Stimulated activated memory B cell treated with anti-CD40 and anti-IgM and Interleukin-4, amounts not matched to agents 10 μg/mL and 1 μg/mL and 100 μg/mL, for 72 hours (primary cell): ENCODE measurements at places on chromosomes 11 and 22.

DNA sequence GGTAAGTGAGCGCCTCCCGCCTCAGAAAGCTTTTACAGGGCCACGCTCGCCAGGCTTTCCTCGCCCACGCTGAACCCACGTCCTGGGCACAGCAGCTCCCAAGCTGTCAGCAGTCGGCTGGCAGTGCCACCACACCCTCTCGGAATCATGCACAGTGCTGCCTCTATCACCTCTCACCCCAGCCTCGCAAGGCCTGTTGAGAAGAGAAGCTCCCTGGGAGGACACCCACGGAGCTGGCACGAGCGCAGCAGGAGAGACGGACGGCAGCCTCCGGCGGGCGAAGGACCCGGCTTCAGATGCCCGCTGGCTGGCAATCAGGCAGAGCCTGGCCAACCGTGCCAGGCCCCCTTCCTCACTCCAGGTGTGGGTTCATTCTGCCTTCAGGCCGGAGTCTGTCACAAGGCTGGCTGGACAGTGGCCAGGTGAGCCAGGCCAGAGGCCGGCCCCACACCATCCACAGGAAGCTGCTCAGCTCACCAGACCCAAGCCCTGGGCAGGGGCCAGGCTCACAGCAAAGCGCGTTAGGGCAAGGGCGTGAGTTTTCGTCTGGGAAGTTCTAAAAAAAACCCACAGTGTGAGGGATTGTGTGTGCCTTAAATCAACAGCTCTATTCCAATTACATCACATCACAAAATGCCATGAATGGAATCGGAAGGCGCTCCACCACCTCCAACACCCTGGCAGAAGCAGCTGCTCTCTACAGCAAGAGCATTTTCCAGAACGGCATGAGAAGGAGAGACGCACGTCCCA lies 33.2 kb downstream of the TOLLIP start:
- ATAC-seq = no peak
- H3K36me3 ChIP-seq = peaks cover 45% of the 10 kb centered on the region
- no peaks in the 10 kb centered on the region for H3K4me1 ChIP-seq
- H3K4me3 ChIP-seq = no peak overlapping the region

DNA sequence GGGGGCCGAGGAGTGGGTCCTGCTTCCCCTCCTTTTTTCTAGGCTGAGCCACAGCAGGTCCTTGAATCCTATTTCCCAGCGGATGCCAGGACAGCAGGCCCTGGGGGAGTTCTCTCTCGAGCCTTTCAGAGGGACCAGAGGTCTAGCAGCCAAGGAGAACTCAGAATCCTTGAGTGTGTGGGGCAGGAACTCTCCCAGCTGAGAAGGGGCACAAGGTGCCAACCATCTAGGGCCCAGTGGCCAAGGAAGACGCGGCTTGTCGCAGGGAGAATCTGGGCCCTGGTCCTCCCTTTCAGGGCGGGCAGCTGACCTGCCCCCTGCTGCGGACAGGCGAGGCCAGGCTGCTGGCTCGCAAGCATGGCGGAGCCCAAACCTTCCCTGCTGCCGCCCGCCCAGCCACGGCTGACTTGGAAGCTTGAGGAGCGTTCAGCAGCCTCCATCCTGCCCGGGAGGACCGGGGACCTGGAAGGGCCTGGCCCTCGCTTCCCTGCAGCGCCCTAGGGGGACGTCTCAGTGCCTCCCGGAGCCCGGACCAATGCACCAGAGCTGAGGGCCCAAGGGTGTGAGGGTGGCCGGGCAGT lies 972 bp upstream of the TSSC4 start:
- H3K4me1 ChIP-seq = peaks cover 32% of the 10 kb centered on the region
- H3K27me3 ChIP-seq = no peaks in the 10 kb centered on the region
- H3K4me3 ChIP-seq = peak overlapping the region; percentile 89
- ATAC-seq = no peak

GRCh38 chr22:49278340-49278739 lies 549.3 kb downstream of the BRD1 start:
- no peak overlapping the region for H3K27ac ChIP-seq
- no peak overlapping the region for H3K4me3 ChIP-seq
- no peaks in the 10 kb centered on the region for H3K36me3 ChIP-seq
- peaks cover 27% of the 10 kb centered on the region for H3K27me3 ChIP-seq
- no peak for ATAC-seq

GRCh38 chr11:58864335-58864734 lies 19.8 kb upstream of the GLYATL2 start:
- H3K36me3 ChIP-seq = peaks cover 16% of the 10 kb centered on the region
- peaks cover 45% of the 10 kb centered on the region for H3K27me3 ChIP-seq
- no peak overlapping the region for H3K4me3 ChIP-seq
- no peak overlapping the region for H3K27ac ChIP-seq

DNA sequence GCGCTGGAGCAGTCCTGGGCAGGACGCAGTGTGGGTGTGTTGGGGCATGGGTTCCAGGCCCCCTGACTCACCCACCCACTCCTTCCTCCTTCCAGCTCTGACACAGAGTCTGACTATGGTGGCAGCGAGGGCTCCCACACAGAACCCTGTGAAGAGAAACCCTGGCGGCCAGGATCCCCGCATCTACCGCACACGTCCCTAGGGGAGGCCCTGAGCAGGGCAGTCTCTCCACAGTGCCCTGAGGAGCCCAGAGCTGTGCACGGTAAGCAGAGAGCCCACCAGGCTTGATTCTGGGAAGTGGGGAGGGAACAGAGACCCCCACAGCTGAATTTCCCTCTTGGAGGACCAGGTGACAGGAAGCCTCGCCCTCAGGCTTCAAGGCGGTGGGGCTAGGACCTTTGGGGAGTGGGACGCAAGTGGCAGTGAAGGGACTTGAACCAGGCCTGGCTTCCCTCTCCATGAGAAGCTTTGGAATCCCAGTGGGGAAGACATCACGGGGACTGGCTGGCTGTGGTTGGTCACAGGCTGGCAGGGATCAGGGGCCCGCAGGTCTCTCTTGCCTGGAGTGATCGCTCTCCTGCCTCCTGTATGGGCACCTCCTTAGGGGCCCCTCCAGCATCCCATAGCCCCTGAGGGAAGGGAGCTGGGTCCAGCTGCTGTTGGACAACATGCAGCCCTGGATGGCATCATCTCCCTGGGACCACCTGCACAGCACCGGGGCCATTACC lies 96.4 kb upstream of the PARVA start:
- H3K27me3 ChIP-seq = no peaks in the 10 kb centered on the region
- H3K36me3 ChIP-seq = no peaks in the 10 kb centered on the region
- H3K4me3 ChIP-seq = no peak overlapping the region

DNA sequence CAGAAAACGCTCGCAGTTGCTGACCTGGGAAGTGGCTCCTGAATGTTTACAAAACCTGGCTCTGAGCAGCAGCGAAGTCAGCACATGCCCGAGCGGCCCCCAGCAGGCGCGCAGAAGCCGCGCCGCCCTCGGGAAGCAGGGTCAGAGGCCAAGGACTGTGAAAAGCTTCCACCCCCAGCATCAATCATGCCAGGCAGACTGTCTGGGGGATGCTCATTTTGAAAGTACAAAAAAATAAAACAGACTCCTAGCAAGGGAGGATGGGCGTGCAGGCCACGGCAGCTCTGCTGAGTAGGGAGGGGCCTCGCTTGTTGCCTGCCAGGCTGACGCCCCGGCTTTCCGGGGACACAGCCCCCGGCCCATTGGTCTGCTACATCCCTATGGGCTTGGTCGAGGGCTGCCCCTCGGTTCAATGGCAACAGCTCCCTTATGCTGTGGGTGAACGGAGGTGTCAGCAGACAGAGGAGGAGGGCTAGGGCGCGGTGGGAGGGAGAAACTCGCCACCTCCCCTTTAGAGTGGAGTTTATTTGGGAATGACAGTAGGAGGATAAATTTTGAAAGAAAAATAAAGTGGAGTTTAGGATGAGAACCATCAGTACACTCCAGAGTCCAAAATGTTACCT lies 37.7 kb upstream of the GNB1L start:
- H3K36me3 ChIP-seq = peaks cover 20% of the 10 kb centered on the region
- peak overlapping the region; percentile 60 for H3K4me3 ChIP-seq
- peaks cover 28% of the 10 kb centered on the region for H3K4me1 ChIP-seq

- H3K27me3 ChIP-seq = peaks cover 16% of the 10 kb centered on the region
- ATAC-seq = no peak
- no peak overlapping the region for H3K4me3 ChIP-seq
- H3K36me3 ChIP-seq = no peaks in the 10 kb centered on the region
Observed at GRCh38 chr11:86987679-86988078, 32.5 kb upstream of the FZD4 start.

DNA sequence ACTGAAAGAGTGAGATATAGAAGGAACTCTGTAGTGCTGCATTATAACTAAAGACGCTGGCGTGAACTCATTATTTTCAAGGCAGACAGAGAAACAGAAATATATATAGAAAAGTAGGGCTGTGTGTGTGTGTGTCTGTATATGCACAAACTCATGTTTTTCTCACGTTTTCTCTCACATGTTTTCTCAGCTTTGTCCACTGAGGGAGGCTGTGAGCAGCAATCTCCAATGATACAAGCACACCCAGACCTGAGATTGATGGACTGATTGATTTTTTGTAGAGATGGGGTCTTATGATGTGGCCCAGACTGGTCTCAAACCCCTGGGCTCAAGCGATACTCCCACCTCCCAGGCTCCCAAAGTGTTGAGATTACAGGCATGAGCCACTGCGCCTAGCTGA lies 122.5 kb downstream of the SERGEF start:
- peaks cover 44% of the 10 kb centered on the region for H3K36me3 ChIP-seq
- H3K27me3 ChIP-seq = no peaks in the 10 kb centered on the region
- no peaks in the 10 kb centered on the region for H3K4me1 ChIP-seq
- no peak overlapping the region for H3K27ac ChIP-seq
- ATAC-seq = no peak
- H3K4me3 ChIP-seq = no peak overlapping the region

GRCh38 chr11:106158406-106158805 lies 80.9 kb downstream of the AASDHPPT start:
- H3K4me3 ChIP-seq = no peak overlapping the region
- ATAC-seq = no peak
- no peaks in the 10 kb centered on the region for H3K27me3 ChIP-seq
- peaks cover 4% of the 10 kb centered on the region for H3K4me1 ChIP-seq

DNA sequence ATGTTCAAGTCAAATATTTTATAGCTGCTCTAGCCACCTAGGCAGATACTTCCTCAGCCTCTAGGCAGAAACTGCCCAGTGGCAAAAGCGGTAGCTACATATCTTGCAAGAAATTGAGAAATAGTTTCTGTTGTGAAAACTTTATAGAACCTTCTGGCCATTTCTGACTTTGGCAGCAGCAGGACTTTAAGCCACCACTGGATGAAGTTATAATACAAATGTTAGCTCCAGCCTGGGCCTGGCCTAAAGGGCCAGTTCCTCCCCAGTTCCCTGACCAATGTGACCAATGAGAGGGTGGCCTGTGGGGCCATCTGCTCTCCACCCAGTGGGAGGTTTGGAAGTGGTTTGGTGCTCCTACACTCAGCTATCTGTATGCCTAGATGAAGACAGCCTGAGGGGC lies 254.0 kb upstream of the NARS2 start:
- H3K4me3 ChIP-seq = no peak overlapping the region
- H3K27me3 ChIP-seq = peaks cover 7% of the 10 kb centered on the region
- H3K4me1 ChIP-seq = no peaks in the 10 kb centered on the region
- no peaks in the 10 kb centered on the region for H3K36me3 ChIP-seq
- no peak for ATAC-seq
- H3K27ac ChIP-seq = no peak overlapping the region

DNA sequence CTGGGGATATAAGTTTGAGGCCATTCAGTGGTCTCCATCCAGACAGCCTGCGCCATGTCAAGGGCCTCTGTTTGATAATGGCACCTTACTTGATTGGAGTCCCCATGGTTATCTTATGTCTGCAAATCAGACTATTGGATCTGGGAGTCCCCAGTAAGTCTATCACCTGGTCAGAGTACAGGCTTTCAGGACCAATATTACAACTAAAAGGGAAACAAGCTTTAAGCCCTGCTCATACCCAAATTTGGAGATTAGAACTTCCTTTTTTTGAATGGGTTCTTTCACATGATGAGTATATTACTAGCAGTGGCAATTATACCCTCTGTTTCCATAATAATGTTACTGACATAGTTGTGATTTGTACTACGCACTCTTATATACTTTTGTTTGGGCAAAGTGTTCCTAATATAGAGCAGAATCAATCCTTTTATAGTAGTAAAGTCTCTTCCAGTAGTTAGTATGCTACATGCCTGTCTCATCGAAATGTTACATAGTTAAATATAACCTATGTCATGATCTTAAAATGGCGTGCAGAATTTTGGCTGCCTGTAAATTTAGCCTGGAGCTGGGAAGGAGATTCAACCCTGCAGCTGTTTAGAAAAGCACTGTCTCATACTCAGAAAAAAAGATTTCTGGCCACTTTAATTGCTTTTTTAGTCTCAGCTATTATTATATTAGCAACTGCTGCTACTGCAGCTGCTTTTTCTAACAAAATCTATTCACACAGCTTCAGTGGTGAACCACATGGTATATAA lies 4.9 kb downstream of the MS4A15 start:
- H3K36me3 ChIP-seq = no peaks in the 10 kb centered on the region
- ATAC-seq = no peak
- H3K27ac ChIP-seq = no peak overlapping the region
- no peak overlapping the region for H3K4me3 ChIP-seq

DNA sequence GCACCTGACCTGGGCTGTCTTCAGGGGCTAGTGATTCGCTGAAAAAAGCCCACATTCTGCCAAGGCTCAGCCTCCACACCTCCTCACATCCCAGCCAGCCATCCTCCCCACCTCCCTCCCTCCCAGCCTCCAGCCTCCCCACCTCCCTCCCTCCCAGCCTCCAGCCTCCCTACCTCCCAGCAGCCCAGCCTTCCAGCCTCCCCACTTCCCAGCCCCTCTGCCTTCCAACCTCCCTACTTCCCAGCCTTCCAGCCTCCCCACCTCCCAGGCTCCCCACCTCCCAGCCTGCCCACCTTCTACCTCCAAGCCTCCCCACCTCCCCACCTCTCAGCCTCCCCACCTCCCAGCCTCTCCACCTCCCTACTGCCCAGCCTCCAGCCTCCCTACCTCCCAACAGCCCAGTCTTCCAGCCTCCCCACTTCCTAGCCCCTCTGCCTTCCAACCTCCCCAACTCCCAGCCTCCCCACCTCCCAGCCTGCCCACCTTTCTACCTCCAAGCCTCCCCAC lies 33.7 kb upstream of the TH start:
- no peak for ATAC-seq
- H3K27ac ChIP-seq = no peak overlapping the region
- H3K4me3 ChIP-seq = no peak overlapping the region
- H3K36me3 ChIP-seq = no peaks in the 10 kb centered on the region

- H3K27ac ChIP-seq = no peak overlapping the region
- H3K27me3 ChIP-seq = peaks cover 14% of the 10 kb centered on the region
- no peak overlapping the region for H3K4me3 ChIP-seq
Observed at GRCh38 chr11:115636753-115637527, 132.7 kb upstream of the CADM1 start.

GRCh38 chr11:16896729-16897469 lies 117.3 kb downstream of the PLEKHA7 start:
- H3K27me3 ChIP-seq = no peaks in the 10 kb centered on the region
- peak overlapping the region; percentile 62 for H3K27ac ChIP-seq
- H3K36me3 ChIP-seq = peaks cover 13% of the 10 kb centered on the region

GRCh38 chr11:95584180-95584579 lies 205.4 kb downstream of the FAM76B start:
- H3K27ac ChIP-seq = no peak overlapping the region
- H3K36me3 ChIP-seq = no peaks in the 10 kb centered on the region
- H3K4me3 ChIP-seq = no peak overlapping the region
